ENCODE measurements at places on chromosomes 13 and 19. TPM values are rescaled to one million over a fixed set of nuclear protein-coding genes. Genes with fewer than 3 reads are reported as not detected.
A peak's percentile ranks its signal among the peaks of the same experiment; 100 is the strongest.

The CCL25 gene
- total RNA-seq: not detected

The ATF5 gene
- 7.9 TPM for total RNA-seq

The C19orf81 gene
- not detected for total RNA-seq

GRCh38 chr13:101416181-101417042 is at the start of gene NALCN:
TSS of gene NALCN (minus strand) at chr13:101416508. CDS start at chr13:101399126, 17,382 bp downstream.
- H3K4me3 ChIP-seq: peak within 1 kb of the TSS; percentile 61
- no peaks in the 10 kb centered on the region for H3K27me3 ChIP-seq
- no peaks in the 10 kb centered on the region for H3K36me3 ChIP-seq
- peak; percentile 20 for DNase-seq

GRCh38 chr13:45441633-45442032 is 23.1 kb upstream of the COG3 start:
- H3K36me3 ChIP-seq: no peaks in the 10 kb centered on the region
- H3K27me3 ChIP-seq: peaks cover 4% of the 10 kb centered on the region
- H3K4me3 ChIP-seq: no peak overlapping the region

- DNase-seq: no peak
- H3K27me3 ChIP-seq: no peaks in the 10 kb centered on the region
- H3K4me1 ChIP-seq: no peaks in the 10 kb centered on the region
- no peak overlapping the region for H3K27ac ChIP-seq
- H3K36me3 ChIP-seq: peaks cover 1% of the 10 kb centered on the region
- H3K4me3 ChIP-seq: no peak overlapping the region
Measured at GRCh38 chr19:45296355-45296754, 26.3 kb downstream of the CKM start.

DNA sequence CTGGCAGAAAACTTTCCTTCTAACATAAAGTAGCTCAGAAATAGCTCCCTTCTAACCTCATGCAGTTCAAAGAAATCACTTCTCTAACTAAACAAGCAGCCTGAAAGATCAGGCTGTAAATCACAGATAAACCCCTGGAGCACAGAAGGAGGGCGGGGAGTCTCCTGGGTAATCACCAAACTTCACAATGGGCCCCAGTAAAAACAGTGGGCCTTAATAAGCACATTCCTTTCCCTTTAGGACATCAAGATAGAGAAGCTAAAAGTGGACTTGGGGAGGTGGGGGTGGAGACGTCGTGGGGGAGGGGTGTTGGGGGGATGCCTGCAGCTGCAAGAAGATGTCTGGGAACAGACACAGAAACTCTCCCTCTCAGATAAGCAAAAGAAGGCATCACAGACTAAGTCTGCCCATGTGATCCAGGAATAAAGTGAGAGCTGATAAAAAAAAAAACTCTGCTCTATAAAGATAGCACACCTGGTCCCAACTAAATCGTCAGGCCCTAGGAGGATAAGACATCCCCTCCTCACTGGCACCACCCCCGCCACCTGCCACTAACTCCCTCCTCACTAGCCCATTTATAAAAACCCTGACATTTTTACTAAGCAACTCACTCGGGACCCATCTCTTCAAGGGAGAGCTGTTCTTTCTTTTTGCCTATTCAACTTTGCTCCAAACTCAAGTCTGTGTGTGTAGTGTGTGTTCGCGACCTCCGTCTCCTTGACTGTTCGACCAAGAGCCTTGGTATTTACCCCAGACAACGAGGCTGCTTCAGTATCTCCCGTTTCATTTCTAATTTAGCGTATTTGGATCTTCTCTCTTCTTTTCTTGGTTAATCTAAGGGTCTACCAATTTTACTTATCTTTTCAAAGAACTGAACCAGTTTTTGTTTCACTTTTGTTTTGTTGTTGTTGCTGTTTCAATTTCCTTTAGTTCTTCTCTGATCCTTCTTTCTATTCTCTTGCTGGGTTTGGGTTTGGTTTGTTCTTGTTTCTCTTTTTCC is 31.7 kb downstream of the DNAJC15 start:
- no peaks in the 10 kb centered on the region for H3K36me3 ChIP-seq
- peak overlapping the region; percentile 97 for H3K27ac ChIP-seq
- peak; percentile 87 for DNase-seq
- peak overlapping the region; percentile 67 for H3K4me3 ChIP-seq

GRCh38 chr19:10760273-10760944 is 42.5 kb downstream of the DNM2 start:
- H3K27ac ChIP-seq: no peak overlapping the region
- DNase-seq: peak; percentile 56
- peaks cover 10% of the 10 kb centered on the region for H3K36me3 ChIP-seq
- H3K4me3 ChIP-seq: no peak overlapping the region
- no peaks in the 10 kb centered on the region for H3K27me3 ChIP-seq
- peaks cover 3% of the 10 kb centered on the region for H3K4me1 ChIP-seq

DNA sequence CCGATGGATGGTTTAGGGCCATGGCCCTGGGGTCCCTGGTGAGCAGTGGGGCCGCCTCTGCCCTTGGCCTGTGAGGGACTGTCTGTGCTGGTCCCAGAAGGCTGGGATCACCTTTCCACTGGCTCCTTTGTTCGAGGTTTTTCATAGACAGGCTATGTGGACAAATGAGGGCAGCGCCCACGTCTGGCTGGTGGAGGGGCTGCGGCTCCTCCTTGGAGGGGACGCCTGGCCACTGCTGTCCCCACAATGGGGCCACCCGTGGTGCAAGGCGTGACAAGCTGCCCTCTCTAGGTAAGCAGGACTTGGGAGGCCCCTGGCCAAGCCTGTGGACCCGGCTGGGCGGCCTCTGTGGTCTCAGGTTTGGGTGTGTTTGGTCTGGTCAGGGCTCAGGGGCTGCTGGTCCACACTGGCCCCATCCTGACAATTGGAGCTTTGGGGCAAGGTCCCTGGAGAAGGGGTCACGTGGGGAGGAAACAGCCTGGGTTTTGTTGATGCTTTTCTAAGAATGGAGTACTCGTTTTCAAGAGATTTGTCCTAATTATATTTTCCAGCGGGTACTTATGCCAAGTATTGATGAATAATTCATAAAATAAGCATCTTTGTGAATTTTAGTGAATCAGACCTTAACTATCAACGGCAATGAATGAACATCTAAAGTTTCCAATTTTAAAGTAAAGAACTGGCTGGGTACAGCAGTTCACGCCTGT is 33.3 kb downstream of the MCF2L start:
- H3K4me3 ChIP-seq: no peak overlapping the region
- no peaks in the 10 kb centered on the region for H3K4me1 ChIP-seq
- H3K27ac ChIP-seq: no peak overlapping the region
- no peak for DNase-seq
- H3K36me3 ChIP-seq: no peaks in the 10 kb centered on the region

All from fibroblast of lung (primary cell).